Activated CD4-positive, alpha-beta T cell treated with anti-CD3 and anti-CD28 coated beads, Interleukin-2, amount 10 ng/mL, durations not matched to agents 7 days and 5 days (primary cell): ENCODE measurements at places on chromosomes 4 and X.

GRCh38 chrX:118152721-118153120 is 36.1 kb upstream of the KLHL13 start:
- DNase-seq = no peak

- no peak for DNase-seq
Measured at GRCh38 chr4:56480691-56481090, 13.3 kb downstream of the SRP72 start.

DNA sequence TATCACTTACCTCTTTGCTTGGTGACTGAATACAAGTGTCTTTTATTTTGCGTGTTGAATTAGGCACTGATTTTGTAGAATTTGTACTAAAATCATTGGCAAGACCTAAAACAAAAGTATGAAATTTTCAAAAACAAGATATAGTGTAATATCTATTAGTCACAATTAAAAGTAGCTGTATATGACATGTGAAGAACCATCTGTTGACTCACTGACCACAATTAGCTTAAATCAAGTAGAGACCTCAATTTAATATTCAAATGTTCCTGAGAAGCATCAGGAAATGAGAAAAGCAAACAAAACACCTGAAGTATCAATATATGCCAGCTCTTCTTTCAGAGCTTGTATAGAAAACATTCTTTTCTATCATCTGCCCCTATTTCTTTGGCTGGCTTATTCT is 5.5 kb downstream of the CENPC start:
- no peak for DNase-seq

- DNase-seq = no peak
Measured at GRCh38 chrX:139930401-139930800, 2.5 kb downstream of the ATP11C start.

DNA sequence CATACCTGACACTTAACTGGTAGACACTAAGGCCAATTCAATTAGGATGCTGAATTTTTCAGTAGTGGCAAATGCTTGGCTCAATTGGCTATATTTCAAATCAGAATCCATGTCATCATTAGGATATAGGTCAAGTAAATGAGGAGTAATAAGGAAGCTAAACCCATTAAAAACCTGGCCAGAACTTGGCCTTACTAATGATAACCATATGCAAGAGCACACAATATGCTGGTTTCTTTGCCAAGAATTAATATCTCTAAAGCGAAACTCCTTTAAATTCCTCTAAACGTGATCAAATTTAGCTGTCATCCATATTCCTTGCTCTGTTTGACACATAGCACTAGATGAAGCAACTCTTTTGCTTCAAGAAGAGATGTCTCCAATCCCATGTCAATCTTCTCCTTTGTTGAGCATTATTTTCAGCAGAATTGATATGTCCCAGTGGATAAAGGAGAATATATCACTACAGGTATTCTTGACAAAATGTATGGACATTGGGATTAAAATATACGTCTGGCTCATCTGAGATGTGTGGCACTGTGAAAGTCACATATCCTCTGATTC is 206.1 kb upstream of the ANKRD50 start:
- DNase-seq = no peak

GRCh38 chrX:49754233-49754857 is 58.6 kb upstream of the PAGE1 start:
- DNase-seq = peak; percentile 59

DNA sequence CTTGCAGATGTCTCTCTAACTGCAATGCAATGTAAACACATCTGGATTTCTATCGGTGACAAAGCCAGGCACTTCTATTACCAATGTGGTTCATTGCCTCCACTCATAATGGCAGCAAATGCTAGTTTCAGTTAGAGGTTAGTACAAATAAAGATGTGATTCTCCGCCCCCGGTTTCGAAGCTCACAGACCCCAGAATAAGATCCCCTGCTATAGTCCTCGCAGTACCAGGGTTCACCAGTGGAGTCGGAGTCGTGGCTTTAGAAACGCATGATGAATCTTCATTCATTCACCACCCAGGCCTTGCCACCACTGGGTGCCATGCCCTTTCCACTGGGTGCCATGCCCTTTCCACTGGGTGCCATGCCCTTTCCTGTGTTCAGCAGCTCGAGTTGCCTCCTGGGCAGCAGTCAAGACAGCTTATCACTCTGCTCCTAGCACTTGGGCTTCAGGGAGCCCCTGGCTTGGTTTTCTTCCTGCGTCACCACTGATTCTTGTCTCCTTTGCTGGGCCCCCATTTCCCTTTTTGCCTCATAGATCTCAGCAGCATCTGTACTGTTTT is 3.5 kb upstream of the NAA10 start:
- DNase-seq = no peak

DNA sequence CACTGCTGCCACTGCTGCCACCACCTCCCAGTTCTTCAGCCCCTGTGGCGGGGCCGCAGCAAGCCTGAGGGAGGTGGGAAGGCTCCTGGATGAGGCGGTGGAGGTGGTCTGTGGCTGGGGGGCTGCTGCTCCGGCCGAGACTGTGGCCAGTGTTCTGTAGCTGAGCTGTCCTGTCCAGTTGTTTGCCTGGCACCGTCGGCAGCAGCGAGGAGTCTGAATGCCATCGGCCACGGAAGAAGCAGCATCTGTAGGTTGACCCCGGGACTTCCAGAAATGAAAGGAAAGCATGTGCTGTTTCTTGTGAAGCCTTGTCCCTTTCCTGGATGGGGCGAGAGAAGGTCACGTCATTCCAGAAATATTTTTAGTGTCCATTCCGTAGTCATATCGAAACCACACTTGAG is 3.3 kb downstream of the C4orf54 start:
- no peak for DNase-seq

DNA sequence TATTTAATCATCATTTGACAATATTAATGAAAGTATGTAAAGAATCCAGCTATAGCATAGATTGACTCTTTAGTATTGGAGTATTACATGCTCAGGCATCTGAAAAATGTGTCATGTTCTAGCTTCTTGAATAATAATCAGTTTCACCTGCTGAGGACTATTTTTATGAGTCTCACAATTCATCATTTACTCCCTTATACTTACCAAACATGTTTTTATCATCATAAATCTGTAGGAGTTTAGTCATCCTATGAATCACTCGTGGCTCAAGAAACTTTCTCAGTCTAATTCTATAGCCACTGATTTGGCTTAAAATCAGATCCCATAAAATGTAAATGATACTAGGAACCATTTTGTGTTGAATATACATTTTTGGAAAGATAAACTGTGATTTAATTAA is 1616.1 kb downstream of the C4orf33 start:
- DNase-seq = no peak

DNA sequence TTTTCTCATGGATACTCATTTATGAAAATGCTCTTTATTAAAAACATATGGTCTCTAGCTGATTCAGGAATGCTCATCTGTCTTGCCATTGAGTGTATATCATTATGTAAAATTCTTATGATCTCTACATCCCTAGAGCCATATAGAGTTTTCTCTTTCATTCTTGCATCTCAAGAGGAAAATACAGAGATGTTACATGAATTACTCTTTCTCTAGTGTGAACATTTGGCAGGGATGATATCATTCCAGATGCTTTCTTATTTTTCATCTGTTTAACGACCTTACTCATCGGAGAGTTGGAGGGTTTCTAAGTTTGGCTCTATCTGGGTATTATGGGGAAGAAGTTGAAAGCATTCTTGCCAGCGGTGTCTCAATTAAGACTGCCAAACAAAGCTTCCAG is 202.9 kb upstream of the SLC7A11 start:
- DNase-seq = no peak

GRCh38 chrX:72366701-72367454 is 61.2 kb upstream of the CITED1 start:
- DNase-seq = no peak

DNA sequence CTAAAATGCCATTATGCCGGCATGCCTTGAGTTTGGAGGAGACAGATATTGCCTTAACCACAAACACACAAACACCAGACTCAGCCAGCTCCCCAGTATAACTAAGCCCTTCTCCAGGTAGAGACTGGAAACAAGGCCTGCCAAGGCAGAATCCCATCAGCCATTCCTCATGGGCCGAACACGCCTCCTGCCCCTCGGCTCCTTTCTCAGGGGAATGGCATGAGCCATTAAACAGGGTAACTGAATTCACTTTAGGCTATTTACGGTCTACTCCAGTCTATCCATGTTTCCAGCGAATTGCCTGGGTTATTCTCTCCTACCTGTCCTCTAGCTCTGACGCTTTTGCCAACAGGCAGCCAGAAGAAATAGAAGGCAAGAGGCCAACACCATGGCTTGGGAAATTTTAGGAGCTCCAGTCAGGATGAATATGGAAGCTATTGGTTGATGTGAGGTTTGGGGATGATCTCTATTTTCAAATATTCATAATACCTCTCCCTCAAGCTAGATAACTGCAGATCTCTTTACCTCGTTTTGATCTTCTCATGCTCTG is 4.9 kb downstream of the SEL1L3 start:
- no peak for DNase-seq
